Coronary artery (tissue), 2 donors: ENCODE measurements at places on chromosomes 16 and 17.

DNA sequence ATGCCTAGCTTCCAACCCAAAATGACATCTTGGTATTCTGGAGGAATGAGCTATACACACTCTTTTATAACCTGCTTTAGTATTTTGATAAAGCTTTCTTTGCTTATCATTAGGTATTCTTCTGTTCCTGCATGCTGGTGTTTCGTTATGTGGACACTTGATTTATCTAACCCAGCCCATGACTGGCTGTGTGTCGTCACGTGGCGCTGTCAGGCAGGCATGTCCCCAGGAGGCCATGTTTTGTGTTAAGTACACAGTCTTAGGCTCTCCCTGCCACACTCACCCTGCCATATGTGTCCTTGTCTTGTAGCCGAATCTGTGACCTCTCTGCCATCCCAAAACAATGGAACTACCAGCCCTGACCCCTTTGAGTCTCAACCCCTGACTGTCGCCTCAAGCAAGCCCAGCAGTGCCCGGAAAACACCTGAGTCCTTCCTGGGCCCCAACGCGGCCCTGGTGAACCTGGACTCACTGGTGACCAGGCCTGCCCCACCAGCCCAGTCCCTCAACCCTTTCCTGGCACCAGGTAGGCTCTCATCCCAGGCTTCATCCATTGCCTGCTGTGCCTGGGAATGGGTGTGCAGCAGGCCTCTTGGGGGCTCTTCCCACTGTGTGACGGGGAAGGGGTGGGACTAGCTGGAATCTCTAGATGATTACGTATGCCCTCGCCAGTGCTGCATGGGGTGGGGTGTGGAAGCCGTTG lies 30.8 kb downstream of the B9D1 start:
- DNase-seq, result no peak

DNA sequence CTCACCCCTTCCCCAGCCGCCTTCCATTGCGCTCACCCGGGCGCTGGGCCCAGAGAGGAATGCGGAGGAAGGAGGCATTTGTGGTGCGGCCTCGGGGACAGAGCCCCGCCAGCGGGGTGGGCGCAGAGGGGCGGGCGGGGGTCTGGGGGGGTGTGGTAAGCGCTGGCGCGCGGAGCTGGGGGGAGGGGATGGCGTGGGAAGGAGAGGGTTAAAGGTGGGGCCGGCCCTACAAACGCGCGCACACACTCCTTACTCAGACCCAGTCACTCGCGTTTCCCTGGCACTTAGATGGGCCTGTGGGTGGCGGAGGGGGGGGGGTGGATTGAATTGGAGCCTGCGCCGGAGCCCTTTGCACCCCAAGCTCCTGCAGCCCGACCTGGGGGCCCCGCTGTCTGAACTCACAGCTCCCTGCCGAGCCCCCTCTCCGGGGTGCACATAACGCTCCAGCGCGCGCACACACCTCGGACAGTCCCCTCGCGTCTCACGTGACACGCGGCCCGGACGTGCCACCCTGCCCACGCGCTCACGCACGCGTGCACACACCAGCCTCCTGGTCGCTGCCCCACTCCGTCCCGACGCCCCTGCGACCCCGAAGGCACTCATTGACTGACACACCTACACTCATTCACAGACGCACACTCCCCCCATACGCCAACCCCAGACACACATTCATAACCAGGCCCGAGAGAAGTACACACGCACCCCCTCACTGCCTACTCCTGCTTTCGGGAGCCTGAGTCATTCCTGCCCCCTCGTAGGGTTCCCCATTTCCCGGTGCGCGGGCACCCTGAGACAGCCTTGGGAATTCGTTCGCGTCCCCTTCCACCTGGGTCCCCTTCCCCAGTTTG lies 844 bp downstream of the TBKBP1 start:
- DNase-seq, result no peak

- DNase-seq, result no peak
Observed at GRCh38 chr16:70656712-70657263, 10.4 kb downstream of the IL34 start.

GRCh38 chr17:76872221-76872873 lies 4.1 kb downstream of the MGAT5B start:
- no peak for DNase-seq

- no peak for DNase-seq
Observed at GRCh38 chr17:74943808-74944522, 8.3 kb downstream of the OTOP3 start.

DNA sequence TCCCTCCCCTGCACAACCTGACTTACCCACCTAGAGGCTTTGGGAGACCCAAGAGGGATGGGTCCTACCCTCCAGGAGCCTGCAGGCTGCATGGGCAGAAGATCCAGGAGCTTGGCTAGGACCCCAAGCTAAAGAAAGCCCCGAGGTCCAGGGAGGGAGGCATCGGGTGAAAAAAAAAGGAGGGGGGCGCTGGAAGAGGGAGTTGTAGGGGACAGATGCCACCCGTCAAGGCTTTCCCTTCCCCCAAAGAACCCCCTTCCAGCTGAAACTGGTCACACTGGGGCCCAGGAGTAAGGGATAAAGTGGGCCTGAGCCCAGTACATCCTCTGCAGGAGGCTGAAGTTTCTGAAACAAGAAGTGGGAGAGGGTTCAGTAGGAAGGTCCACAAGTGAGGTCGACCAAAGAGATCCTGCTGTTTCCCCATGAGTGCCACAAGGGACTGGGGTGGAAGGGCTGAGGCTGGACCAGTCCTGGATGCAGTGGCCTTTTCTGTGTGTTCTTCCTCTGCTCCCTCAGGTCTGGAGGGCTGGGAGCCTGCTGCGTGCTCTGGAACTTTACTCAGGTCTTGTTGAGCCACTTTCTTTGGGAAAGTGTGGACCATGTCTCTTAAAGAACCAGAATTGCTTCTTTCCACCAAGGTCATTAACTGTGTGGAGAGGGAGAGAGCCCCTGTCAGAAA lies 14.2 kb upstream of the CBFB start:
- no peak for DNase-seq

DNA sequence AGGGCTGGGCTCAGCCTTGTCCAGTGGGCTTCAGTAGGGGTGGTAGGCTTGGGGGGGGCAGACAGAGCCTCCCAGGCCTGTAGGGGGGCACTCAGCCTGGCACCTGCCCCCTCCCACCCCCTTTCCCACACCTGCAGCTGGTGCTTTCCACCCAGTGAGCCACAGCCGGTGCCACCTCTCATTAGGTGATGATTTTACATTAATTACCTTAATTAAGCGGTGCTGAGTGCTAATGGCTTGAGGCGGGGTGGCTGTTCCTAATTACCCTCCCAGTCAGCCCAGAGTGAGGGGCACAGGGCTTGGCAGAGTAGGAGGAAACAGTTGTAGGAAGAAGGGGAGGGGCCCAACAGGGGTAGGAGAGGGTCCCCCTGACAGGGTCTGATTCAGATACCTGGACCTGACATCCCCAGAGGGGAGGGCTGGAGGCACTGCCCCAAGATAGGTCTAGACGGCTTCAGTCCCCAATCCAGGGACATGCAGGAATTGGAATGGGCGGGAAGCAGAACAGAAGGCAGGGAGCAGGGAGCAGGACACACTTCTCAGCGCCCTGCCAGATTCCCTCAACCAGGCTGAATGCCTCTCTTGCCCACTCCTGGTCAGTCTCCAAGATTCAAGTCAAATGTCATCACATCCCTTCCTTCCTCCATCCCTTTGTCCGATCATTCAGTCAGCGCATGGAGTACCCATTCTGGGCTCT lies 26.5 kb upstream of the PHF12 start:
- DNase-seq, result no peak

GRCh38 chr16:67040906-67041305 lies 12.0 kb downstream of the CBFB start:
- no peak for DNase-seq

DNA sequence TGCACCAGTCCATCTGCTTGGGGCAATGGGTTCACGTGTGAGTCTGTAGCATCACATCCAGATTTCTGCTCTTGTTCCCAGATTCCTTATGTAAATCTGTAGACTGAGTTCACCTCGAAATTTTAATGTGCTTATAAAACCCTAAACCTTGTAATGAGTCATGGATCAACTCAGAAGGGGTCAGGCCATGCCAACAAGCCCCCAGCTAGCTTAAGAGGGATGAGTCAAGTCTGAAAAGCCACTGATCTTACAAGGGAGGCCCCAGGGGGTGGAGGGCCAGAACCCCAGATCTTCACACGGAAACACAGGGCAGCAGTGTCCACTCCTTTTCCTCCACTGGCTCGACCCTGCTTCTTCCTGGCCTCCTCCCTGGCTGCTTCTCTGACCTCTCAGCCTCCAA lies 399.1 kb upstream of the CDH5 start:
- no peak for DNase-seq

- no peak for DNase-seq
Observed at GRCh38 chr16:31700530-31701388, 172.8 kb upstream of the ZNF267 start.

DNA sequence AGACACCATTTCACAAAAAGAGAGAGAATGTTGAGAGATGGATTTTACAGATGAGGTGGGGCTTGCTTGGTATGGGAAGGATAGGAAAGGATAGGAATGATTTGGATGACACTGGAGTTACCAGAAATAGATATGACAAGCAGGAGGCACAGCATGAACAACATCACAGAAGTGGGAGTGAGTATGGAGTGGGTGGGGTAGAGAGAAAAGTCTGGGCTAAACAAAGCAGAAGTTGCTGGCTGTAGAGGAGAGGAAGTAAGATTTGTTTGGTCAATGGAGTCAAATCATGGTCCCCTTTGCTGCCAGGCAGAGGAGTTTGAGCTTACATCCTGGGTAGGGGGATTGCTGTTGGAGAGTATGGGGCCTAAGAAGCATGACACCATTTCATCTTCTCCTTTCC lies 101.7 kb downstream of the VAT1L start:
- no peak for DNase-seq
